Stimulated activated CD4-positive, alpha-beta T cell treated with anti-CD3 and anti-CD28 coated beads, Interleukin-15, amount 100 ng/mL, for 24 hours (primary cell): ENCODE measurements at places on chromosomes 12 and 14.
A peak's percentile ranks its signal among the peaks of the same experiment; 100 is the strongest.

DNA sequence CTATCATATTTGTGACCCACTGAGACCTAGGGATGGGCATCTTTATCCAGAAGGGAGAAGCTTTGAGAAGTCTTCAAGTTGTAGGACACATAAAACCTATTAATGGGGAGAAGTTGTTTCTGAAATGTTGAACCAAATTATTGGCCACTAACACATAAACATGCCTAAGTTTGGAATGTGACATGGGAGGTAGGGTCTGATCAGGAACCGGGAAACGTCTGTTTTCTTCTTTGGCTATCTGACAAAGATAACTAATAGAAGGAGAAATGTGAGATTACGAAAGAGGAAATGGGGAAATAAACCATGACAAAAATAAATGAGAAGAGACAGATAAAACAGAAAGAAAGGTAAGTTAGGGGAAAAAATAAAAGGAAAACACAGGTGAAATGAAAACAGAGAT lies 425.2 kb downstream of the EGLN3 start:
- no peak for DNase-seq

- peak; percentile 73 for DNase-seq
These were observed 12.0 kb downstream of the CLSTN3 start for GRCh38 chr12:7142056-7142644.

DNA sequence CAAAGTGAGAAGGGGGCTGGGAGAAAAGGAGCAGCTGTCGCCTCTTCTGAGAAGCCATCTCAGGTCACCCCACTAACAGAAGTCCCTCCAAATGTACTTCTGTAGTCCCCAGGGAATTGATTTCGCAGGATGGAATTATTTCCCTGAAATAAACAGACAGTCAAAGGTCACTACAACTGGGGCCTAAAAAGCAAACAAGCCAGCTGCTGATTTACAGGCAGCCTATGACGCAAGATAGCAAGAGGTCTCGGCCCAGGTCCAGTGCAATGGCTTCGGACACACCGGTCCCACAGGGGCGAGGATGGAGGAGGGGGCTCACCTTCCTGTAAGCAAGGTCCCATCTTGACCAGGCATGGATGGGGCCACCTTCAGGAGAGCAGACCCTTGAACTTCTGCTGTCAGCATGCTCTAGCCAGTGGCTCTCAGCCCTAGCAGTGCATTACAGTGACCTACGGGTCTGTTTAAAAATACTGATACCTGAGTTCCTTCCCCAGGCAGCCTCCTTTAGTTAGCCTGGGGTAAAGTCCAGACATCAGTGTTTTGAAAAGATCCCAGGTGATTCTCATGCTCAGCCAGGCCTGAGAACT lies 18.1 kb downstream of the NUAK1 start:
- no peak for DNase-seq

- DNase-seq: no peak
These were observed 7.6 kb upstream of the USP15 start for GRCh38 chr12:62252576-62252975.

- no peak for DNase-seq
These were observed 16.5 kb downstream of the RBM19 start for GRCh38 chr12:113949321-113950305.

GRCh38 chr12:98418357-98419075 lies 96.9 kb upstream of the TMPO start:
- DNase-seq: no peak

GRCh38 chr14:72755766-72756165 lies 138.1 kb downstream of the DPF3 start:
- DNase-seq: no peak

DNA sequence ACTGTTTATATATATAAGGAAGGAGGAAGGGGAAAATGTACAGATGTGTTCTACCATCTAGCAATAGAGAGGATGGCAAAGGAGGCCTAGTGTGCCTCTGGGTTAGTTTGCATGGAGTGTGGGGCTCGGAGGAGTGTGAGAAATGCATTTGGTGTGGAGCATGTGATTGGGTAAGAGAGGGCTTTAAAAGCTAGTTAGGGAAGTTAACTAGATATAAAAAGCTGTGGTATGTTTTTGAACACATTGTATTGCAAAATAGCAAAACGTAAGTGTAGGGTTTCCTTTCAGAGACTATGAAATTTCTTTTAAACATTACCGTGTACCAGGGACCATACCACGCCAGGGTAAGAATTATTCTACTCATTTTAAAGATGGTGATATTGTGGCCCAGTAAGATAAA lies 53.3 kb upstream of the STXBP6 start:
- no peak for DNase-seq

DNA sequence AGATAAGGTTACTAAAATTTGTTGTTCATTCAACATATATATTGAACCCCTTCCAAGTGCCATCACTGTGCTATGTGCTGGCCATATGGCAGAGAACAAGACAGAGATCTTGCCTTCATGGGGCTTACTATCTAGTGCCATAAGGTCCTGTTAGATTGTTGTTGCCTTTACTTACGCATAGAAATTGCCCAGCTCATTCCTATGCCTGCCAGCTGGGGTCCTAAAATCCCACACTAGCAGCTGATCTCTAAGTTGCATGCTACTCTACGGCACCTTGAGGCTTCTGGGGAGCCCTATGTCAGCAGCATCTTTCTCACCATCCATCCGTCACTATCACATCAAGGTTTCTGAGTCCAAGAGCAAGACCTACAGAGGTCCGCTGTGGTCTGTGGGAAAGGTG lies 1.4 kb upstream of the KCNK10 start:
- DNase-seq: no peak

GRCh38 chr14:34785223-34786006 lies 71.0 kb upstream of the CFL2 start:
- no peak for DNase-seq

GRCh38 chr14:49820176-49820575 lies 32.4 kb downstream of the NEMF start:
- DNase-seq: no peak

GRCh38 chr12:101552277-101552676 lies 42.5 kb upstream of the MYBPC1 start:
- DNase-seq: no peak

DNA sequence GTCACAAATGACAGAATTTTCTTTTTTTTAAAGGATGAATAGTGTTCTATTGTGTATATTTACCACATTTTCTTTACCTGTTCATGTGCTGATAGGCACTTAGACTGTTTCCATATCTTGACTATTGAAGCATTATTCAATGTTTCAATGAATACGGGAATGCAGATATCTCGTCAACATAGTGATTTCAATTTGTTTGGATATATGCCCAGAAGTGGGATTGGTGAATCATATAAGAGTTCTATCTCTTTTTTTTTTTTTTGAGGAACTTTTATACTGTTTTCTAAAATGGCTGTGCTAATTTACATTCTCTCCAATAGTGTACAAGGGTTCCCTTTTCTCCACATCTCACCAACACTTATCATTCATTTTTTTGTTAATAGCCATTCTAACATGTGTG lies 97.9 kb upstream of the FAR2 start:
- no peak for DNase-seq

- no peak for DNase-seq
These were observed 262.9 kb downstream of the TMEM117 start for GRCh38 chr12:44098786-44099185.

GRCh38 chr14:76904740-76905569 lies 78.7 kb downstream of the LRRC74A start:
- DNase-seq: peak; percentile 81

GRCh38 chr12:132319991-132320570 lies 9.3 kb downstream of the GALNT9 start:
- DNase-seq: no peak

DNA sequence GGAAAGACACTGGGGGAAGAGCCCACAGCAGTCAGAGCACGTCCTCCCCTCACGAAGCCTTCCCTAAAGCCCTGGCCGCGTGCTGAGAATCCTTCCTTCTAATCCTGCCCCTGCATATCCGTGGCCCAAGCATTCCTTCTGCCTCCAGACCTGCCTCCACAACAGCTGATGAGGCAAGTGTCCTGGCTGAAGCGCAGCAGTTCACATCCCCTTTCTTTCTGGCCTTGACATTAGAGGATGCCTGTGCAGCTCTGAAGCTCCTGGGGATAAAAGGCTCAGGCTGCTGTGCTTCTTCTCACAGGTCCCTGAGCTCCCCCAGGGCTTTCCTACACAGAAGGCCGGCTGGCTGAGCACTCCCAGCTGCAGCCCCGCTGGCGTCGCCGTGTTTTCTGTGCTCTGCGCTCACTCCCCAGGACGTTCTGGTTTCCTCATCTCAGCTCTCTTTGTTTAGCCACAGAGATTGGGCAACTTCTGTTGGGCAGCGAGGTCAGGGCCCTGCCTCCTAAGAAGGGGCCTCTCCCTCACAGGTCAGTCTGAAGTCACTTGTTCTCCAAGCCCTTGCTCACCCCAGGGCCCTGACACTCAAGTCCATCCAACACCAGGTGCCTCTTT lies 45.8 kb downstream of the NINJ2 start:
- no peak for DNase-seq

DNA sequence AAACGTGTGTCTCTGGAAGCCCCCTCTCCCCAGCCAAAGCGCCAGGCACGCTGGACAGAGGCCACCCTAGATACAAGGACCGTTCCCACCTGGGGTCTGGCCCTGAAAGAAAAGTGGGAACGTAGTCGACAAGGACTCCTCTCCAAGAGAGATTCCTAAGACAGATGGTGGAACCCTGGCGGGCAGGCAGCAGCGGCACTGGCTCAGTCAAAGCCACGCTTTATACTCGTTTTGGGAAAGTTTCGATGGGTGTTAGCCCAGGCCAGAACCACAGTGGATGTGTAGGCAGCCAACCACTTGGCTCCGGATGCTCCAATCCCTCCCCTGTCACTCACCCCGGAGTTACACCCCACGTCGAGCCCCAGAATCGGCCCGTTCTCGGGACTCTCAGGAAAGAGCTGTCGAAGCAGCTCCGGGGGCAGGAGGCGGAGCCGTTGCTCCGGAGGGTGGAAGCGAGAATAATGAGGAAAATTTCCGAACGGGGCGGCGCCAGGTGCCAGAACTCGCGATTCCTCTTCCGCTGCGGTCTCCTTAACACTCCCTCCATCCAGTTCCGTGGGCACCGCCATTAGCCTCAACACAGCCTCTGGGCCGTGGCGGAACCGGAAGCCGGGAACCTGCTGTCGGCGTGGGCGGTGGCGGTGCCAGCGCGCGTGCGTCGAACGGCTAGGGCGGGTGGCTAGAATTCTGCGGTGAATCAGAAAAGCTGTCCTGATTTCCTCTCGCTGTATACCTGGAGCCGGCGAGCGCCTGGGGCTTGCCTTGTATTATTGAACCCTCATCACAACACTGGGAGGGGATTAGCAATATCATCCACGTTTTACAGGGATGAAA lies at the start of gene BCDIN3D:
BCDIN3D (minus strand) TSS at position 588 of the 834 bp plus-strand sequence; CDS start at position 569, 19 bp downstream.
- DNase-seq: peak; percentile 97

- peak; percentile 66 for DNase-seq
These were observed 24.8 kb downstream of the FOS start for GRCh38 chr14:75303381-75303789.

- DNase-seq: no peak
These were observed 30.1 kb downstream of the MAX start for GRCh38 chr14:65072256-65072655.

GRCh38 chr14:100375266-100375962 lies 52.3 kb downstream of the SLC25A47 start:
- DNase-seq: peak; percentile 90

DNA sequence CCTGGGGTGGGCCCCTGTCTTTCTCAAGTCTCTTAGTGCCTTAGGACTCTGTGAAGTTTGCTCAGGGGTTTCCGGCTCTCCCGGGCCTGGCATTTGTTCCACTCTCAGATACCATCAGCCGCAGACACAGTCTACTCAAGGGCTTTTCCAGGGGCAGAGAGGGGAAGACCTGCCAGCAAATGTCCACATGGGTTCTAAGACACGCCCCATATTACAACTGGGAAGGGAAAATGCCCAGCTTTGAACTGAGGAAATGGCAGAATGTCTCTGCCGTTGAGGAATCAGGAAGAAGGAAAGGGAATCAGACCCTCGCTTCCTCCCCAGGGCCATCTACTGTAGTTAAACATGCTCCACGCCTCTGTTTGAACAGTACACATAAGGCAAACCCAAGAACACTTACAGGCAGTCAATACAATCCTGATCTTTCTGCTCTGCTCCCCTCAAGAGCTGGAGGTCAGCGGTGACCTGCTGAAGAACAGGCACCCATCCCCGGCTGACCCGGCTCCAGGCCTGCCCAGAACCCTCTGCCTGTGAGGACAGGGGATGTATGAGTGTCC lies 7.9 kb downstream of the CCDC85C start:
- no peak for DNase-seq

DNA sequence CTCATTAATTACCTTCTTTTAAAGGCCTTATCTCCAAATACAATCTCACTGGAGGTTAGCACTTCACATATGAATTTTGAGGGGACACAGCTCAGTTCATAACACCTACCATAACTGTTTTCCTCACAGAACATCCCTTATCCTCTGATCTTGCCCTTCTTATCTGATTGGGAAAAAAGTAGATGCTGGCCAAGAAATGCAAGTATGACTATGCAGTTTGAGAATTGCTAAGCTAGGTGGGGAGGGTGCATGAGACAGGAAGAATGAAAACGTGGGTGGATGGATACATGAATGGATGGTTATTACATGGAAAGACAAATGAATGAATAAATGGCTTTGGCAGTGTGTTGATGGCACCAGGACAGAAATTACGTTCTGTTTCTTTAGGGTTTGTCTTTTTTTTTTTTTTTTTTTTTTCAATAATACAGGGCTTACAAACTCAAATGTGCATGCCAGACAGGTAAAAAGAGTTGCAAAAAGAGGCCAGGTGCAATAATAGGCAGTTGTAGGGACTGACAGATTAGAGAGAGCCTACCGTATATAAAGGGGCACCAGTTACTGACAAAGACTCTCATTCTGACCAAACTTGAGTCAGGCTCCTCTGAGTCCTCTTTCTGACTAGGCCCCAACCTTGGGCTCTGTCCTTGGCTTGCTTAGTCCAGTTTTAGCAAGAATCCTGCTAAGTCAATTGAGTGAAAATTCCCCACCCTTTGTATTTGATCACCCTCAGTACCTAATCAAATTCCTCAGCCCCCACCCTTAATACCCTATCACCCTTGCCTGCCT lies 304.9 kb downstream of the ZFP36L1 start:
- no peak for DNase-seq

DNA sequence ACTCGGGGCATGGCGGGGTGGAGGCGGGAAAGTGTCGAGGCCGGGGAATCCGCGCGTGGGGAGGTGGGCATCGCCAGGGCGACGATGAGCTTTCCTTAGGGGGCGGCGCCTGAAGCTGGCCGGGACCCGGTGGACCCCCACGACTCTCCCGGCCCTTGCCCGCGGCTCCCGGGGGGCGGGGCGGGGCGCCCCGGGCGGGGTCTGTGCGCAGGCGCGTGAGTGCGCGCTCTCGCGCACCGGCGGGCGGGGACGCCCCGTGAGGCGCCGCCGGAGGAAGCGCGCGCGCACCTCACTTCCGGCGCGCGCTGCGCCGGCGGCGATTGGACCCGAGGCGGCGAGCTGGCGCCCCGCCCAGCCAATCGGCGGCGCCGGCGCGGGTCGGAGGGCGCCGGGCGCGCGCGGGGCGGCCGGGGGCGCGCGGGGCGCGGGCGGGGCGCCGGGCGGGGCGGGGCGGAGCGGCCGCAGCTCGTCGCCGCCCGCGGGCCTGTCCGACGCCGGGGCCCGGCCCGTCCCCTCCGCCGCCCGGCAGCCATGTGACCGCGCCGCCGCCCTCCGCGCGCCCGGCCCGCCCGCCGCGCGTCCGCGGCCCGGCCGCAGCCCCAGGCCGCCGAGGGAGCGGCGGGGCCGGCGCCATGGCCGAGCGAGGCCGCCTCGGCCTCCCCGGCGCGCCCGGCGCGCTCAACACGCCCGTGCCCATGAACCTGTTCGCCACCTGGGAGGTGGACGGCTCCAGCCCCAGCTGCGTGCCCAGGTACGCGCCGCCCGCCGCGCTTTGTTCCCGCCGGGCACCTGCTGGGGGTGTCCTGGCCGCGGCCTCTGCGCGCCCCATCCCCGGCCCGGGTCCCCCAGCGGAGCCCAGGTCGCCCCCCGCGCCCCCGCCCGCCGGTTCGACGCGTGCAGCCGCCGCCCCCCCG lies at the start of gene PACS2:
PACS2 (plus strand) TSS at position 462 of the 914 bp plus-strand sequence; CDS start at position 633, 171 bp downstream.
- peak; percentile 79 for DNase-seq

GRCh38 chr12:132703641-132704040 lies 7.0 kb upstream of the PGAM5 start:
- no peak for DNase-seq
